ENCODE measurements at places on chromosomes 7 and 10.

DNA sequence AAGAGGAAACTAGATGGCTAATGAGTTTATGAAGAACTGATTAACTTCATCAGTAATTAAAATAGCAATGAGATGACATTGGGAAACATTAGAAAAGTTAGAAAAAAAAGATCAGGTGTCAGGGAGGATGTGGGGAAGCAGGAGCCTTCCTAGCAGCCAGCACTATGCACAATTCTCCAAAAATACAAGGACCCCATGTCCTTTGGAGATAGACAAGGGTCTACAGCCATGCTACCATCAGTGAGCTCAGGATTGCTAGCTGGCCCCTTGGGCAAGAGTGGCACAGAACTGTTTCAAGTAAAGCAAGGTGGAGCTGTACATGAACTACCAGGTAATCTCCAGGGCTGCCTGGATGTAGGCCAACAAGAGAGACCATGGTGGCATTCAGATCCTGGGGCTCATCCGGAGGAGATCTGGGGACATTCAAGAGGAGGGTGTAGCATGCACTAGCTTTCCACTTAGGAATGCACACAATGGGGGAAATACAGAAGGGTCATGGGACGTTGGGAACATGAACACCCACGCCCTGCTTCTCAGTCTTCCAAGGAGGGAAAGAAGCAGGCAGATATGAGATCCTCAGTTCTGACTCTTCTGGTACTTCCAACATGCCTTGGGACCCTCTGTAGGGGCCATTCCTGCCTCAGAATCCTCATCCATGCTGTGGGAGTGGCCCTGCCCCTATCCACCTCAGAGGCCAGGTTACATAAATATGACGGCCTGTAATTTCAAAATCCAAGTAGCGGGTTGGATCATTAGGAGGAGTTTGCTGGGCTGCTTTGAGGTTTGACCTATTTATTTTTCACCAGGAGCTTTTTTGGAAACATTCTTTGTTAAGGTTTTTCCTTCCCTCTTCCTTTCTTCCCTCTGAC, 82.2 kb upstream of the HABP2 start:
- DNase-seq, result no peak

DNA sequence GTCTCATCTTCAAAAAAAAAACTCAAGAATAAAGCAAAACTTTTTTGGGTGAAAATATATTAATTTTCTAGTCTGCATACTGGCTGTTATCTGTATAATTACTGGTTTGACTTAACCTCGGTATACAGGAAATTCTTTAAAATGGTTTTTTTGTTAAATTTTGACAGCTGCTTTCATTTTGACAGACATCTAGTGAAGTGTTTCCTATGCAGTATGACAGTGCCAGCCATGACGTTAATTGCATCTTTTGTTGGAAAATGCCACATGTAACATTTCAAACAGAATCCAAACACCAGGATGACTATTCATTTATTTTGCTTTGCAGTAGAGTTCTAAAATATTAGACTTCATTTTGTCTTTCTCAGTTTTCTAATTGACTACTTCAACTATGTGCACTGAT, 460.4 kb downstream of the NXPH1 start:
- no peak for DNase-seq

- no peak for DNase-seq
These were observed 8.6 kb downstream of the COL28A1 start for GRCh38 chr7:7527047-7527446.

GRCh38 chr10:32953277-32953927, 4.6 kb downstream of the ITGB1 start:
- no peak for DNase-seq

DNA sequence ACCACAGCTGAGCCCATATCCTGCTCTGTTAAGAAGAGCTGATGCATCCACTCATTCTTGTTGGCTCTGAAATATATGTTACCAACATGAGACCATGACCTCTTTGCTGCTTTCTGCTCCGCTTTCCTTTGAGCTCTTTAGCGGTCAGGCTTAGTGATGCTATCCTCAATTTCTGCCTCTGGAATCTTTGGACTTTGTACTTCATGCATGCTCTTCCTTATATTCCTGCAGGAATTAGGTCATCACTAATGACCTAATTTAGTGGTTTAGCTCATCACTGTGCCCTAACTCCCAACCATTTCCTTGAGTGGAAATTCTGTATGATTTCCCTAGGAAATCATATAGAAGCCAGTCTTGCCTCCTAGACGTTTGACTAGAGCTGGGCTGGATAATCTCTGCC, 119.5 kb downstream of the AOAH start:
- no peak for DNase-seq

- DNase-seq, result peak; percentile 54
These were observed 44.9 kb upstream of the ANK3 start for GRCh38 chr10:60434418-60435046.

- DNase-seq, result no peak
These were observed 16.0 kb downstream of the WAC start for GRCh38 chr10:28548781-28549498.

DNA sequence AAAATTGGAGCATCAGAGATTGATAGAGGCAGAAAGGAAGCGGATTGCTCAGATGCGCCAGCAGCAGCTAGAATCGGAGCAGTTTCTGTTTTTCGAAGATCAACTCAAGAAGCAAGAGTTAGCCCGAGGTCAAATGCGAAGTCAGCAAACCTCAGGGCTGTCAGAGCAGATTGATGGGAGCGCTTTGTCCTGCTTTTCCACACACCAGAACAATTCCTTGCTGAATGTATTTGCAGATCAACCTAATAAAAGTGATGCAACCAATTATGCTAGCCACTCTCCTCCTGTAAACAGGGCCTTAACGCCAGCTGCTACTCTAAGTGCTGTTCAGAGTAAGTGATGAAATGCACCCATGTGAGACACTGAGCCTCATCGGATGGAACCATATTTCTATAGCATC, 33.1 kb downstream of the STAMBPL1 start:
- DNase-seq, result no peak

DNA sequence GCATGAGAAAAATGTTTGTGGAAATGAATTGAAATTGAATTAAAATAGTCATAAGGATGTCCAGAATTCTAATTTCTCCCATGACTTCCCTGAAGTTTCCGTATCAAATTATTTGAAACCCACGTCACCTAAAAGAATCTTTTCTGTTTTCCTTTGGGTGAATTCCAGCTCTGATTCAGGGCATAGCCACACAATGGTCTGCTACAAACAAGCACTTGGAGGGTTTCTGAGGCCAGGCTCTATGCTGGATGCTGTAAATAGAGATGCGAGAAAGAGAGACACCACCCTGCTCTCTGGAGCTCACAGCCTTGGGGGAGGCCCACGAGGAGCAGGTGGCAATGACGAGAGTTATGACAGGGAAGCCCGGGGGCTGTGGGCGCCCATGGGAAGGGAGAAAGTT, 33.6 kb downstream of the GHRHR start:
- DNase-seq, result no peak

DNA sequence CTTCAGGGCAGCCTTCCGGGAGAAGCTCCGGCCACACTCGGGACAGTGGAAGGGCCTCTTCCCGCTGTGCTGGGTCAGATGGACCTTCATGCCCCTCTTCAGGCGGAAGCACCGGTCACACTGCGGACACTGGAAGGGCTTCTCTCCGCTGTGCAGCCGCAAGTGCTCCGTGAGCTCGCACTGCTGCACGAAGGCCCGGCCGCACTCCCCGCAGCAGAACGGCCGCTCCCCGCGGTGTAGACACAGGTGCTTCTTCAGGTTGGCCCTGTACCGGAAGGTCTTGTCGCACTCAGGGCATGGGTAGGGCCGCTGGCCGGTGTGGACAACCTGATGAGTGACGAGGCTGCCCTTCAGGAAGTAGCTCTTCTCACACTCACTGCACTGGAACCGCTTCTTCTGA, 14.2 kb upstream of the ZNF786 start:
- no peak for DNase-seq

DNA sequence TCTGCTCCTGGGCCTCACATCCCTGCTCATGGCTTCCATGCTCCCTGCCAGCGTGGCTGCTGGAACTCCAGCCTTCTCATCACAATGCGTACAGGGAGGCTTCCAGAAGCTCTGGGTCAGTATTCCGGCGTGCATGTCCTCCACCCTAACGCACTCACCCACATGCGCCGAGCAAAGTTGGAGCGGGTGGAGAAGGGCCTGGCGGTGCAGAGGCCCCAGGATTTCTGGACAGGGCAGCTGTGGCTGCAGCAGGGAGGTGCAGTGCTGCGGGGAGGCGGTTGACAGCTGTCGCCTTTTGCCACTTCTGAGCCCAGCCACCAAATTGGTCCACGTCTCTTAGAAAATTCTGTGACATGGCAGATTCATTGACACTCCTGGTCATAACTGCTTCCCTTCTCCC, 33.6 kb upstream of the FAM20C start:
- DNase-seq, result no peak

DNA sequence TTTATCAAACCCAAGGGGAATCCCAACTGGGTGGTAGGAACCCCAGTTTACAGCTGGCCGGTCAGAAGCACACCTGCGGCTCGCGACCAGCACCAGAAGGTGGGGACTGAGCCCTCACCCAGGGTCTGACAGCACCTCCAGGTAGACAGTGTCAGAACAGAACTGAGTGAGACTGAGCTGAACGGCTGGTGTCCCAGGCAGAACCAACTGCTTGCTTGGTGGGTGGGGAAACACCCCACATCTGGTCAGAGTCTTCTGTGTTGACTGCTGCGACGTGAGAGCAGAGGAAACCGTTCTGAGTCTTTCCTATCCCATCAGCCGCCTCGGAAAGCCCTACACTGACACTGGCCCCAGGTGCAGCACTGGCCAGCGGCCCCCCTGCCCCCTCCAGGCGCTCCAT, 160.7 kb downstream of the MAD1L1 start:
- no peak for DNase-seq

DNA sequence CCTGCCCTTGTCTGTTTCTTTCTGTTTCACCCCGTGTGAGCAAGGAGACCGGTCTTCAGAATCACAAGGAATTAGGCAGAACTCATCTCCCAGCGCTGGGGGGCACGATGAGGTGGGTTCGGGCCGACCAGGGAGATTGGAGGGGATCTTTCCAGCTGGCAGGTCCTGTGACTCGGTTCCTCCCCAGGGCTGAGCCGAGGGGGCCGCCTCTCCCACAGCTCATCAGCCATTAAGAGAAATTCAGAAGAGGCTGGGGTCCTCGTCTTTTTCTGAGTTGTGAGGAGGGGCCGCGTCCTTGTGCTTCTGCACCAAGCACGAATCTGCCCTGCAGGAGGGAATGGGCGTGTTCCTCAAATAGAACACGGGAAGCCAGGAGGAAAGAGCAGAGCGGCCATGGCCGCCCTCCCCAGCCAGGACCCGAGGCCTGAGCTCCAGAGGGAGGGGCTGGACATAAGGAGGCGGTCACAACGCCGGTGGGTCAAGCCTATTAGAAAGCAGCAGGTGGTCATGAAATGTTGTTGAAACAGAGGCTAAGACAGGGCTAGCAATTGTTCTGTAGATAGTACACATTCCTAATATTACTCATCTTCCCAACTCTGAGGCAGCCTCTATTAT, 125.3 kb downstream of the ADARB2 start:
- no peak for DNase-seq

- no peak for DNase-seq
These were observed 192.6 kb downstream of the TNS3 start for GRCh38 chr7:47389171-47389922.

DNA sequence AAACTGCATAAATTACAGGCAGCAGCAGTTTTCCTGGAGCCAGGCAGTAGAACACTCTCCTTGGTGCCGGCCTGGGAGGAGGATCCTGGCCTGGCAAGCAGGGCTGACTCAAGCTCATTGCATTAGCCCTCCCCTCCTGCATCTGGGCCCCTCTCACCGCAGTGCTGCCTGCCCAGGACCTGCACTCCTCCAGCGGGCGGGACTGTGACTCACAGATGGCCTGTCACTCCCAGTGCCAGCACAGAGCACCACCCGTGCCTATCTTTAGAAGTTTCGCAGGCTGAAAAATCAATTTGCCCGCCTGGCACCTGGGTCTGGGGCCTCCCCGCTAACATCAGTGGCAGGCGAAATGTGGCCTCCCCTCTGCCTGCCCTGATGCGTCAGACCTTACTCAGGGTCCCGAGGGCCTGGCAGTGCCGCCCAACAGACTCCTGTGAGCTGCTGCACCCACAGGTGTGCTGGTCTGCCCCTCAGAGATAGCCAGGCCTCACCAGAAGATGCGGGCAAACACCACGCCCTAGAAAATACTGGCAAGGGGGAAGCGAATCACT, 123.8 kb downstream of the KCNMA1 start:
- no peak for DNase-seq

DNA sequence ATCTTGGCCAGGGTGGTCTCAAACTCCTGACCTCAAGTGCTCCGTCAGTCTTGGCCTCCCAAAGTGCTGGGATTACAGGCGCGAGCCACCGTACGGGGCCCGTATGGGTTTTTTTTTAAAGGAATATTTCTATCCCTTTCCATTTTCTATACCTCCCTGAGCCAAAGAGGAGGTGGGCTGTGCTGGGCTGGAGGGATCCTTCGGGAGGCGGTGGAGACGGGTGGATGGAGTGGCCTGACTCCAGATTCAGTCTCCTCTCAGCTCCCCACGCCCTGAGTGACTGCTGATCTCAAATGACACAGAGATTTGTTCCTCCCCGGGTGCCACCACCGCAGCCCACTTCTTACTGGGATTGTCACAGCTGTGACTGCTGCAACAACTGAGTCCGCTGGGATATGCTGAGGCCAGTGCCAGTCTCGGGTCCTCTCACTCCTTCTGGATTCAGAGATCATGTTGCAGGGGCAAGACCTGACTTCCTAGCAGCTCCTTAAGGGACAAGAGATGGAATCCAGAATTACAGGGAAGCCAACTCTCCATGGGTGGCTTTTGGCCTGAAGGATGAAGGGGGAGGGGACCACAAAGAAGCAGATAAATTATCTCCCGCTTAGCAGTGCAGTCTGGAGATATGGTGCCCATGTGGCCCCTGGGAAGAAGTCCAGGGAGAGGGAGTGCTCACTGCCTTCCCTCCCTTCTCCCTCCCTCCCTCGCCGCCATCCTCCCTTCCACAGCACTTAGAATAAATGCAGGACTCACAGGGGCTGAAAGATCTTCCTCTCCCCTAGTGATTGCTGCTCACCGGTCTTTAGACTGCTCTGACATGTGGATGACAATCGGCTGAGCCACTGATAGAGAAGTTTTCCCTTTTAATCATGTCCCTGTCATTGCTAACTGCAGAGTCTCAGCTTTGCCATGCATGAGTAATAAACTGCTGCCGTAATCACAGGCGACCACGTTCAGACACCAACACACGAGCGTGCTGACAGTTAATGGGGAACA, 14.3 kb downstream of the GALNT17 start:
- no peak for DNase-seq

- peak; percentile 67 for DNase-seq
These were observed 171.5 kb upstream of the SP4 start for GRCh38 chr7:21256310-21256877.

DNA sequence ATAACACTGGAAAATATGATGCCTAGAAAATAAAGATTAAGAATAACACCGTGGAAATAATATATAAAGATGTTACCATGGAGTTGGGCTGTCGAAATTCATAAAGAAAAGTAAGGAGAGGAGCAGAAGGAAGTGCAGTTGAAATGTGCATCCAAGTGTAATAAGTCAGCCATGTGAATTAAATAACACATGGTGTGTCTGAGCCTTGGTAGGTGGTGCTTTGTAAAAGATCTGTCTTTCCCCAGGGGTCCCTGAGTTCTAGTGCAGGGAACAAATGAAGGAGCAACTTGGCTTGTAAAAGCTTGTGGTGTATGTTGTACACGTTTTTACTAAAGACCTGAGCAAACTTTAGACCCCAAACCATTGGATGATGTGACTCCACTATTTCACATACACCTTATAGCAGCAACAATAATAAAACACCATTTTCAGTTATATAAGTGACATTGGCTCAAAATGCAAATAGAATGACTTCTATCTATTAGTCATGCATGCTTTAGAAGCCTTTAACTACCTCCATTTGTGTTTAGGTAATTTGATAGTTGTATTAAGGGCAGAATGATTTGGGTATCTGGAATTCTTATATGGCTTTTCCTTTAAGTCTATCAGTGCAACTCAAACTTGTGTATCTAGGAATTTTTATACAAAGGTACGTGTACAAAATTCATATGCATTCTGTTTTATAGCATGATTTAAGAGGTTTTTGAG, 11.3 kb downstream of the STARD3NL start:
- no peak for DNase-seq
